ENCODE measurements at places on chromosomes 16 and 17.

GRCh38 chr16:1354815-1355540 is 3.2 kb downstream of the GNPTG start:
- H3K36me3 ChIP-seq, result peaks cover 10% of the 10 kb centered on the region
- H3K27ac ChIP-seq, result no peak overlapping the region
- peaks cover 15% of the 10 kb centered on the region for H3K4me1 ChIP-seq
- no peaks in the 10 kb centered on the region for H3K27me3 ChIP-seq
- DNase-seq, result no peak

- DNase-seq, result no peak
- peak overlapping the region; percentile 60 for H3K4me3 ChIP-seq
- H3K4me1 ChIP-seq, result peaks cover 6% of the 10 kb centered on the region
- H3K27ac ChIP-seq, result no peak overlapping the region
- no peaks in the 10 kb centered on the region for H3K36me3 ChIP-seq
- H3K27me3 ChIP-seq, result peaks cover 10% of the 10 kb centered on the region
These were observed 431 bp downstream of the TEKT3 start for GRCh38 chr17:15340966-15341365.

DNA sequence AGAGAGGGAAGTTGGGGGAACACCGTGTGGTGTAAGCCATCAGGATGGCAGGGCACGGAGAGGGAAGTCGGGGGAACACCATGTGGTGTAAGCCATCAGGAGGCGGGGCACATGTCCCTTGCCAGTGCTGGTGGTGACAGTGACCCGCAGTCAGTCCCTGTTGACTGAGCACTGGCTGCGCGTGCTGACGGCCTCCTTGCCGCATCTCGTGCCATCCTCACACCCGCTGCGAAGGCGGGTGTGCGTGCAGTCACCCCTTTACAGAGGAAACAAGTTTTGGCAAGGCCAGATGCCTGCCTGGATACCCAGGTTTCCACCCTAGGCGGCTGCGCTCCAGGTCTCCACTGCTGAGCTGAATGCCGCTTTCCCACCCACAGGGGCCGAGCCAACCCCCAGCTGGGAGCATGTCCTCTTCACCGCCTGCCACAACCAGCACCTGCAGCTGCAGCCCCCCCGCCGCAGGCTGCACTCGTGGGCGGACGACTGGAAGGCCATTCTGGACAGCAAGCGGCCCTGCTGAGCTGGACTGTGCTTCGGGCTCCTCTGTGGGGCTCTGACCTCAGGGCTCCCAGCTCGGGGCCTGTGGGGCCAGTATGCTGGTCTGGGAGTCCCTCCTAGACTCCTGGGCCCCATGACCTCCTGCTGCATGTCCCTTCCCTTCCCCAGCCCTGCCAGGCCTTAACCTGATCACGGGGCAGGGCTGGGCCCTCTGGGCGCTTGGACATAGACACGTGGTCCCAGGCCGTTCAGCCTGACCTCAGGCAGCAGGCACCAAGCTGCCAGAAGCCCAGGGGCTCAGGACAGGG is 43.5 kb downstream of the NT5M start:
- peak; percentile 63 for DNase-seq
- H3K4me3 ChIP-seq, result no peak overlapping the region
- H3K36me3 ChIP-seq, result no peaks in the 10 kb centered on the region
- H3K4me1 ChIP-seq, result no peaks in the 10 kb centered on the region

GRCh38 chr17:72775237-72775636 is 317.3 kb downstream of the SLC39A11 start:
- H3K4me3 ChIP-seq, result no peak overlapping the region
- H3K4me1 ChIP-seq, result no peaks in the 10 kb centered on the region
- no peaks in the 10 kb centered on the region for H3K36me3 ChIP-seq
- no peak for DNase-seq
- no peaks in the 10 kb centered on the region for H3K27me3 ChIP-seq
- no peak overlapping the region for H3K27ac ChIP-seq
